ENCODE measurements at places on chromosomes 11 and 22. TPM values are rescaled to one million over a fixed set of nuclear protein-coding genes. Genes with fewer than 3 reads are reported as not detected.

DNA sequence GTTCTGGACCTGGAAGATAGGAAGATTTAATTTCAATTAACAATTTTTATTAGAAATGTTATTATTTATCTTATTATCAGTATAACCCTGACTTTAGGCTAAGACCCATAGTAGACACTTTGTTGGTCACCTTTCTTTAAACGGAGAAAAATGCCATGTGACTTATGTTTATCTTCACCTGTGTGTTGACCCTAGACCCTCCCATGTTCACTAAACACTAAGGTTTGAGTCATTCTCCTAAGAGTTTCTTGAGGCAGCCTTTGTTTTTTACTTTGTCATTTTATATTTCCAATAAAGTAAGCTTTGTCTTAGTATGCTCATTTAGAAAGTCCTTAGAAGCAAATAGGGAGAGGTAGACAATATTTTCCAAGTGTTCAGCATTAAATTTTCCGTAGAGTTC lies 771.7 kb downstream of the METTL15 start:
- H3K4me3 ChIP-seq = no peak overlapping the region
- no peaks in the 10 kb centered on the region for H3K4me1 ChIP-seq
- DNase-seq = no peak

IL17REL gene
- total RNA-seq = not detected

DNA sequence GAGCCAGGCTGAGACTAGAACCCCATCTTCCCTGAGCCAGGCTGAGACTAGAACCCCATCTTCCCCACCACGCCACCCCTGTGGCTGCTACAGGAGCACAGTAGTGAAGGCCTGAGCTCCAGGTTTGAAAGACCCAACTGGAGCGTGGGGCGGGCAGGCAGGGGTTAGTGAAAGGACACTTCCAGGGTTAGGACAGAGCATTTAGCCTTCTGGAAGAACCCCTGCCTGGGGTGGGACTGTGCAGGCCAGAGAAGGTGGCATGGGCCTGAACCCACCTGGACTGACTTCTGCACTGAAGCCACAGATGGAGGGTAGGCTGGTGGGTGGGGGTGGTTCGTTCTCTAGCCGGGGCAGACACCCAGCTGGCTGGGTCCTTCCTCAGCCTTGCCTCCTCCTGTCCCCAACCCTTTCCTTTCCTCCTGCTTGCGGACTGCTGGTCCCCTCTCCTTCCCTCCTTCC lies 24.1 kb downstream of the SUN2 start:
- H3K36me3 ChIP-seq = peaks cover 72% of the 10 kb centered on the region
- DNase-seq = no peak
- H3K4me3 ChIP-seq = no peak overlapping the region

- H3K4me3 ChIP-seq = no peak overlapping the region
- no peaks in the 10 kb centered on the region for H3K4me1 ChIP-seq
- H3K36me3 ChIP-seq = no peaks in the 10 kb centered on the region
- H3K27me3 ChIP-seq = no peaks in the 10 kb centered on the region
- H3K27ac ChIP-seq = no peak overlapping the region
- DNase-seq = no peak
Observed at GRCh38 chr11:130078080-130078479, 8.4 kb downstream of the APLP2 start.

MAJIN gene
- not detected for total RNA-seq

- DNase-seq = no peak
- H3K36me3 ChIP-seq = no peaks in the 10 kb centered on the region
- H3K4me1 ChIP-seq = no peaks in the 10 kb centered on the region
- peak overlapping the region; percentile 74 for H3K27ac ChIP-seq
Observed at GRCh38 chr11:8870411-8871170, 40.4 kb upstream of the AKIP1 start.

- DNase-seq = no peak
- H3K36me3 ChIP-seq = no peaks in the 10 kb centered on the region
- H3K4me3 ChIP-seq = no peak overlapping the region
- H3K27ac ChIP-seq = no peak overlapping the region
- no peaks in the 10 kb centered on the region for H3K4me1 ChIP-seq
Observed at GRCh38 chr11:67024410-67024809, 1.5 kb downstream of the SYT12 start.

GRCh38 chr11:133945087-133945974 lies 11.4 kb downstream of the IGSF9B start:
- H3K27ac ChIP-seq = peak overlapping the region; percentile 85
- peak; percentile 85 for DNase-seq
- no peaks in the 10 kb centered on the region for H3K4me1 ChIP-seq
- H3K4me3 ChIP-seq = no peak overlapping the region
- H3K36me3 ChIP-seq = peaks cover 18% of the 10 kb centered on the region

GRCh38 chr11:130642994-130643393 lies 194.5 kb downstream of the ADAMTS15 start:
- H3K4me3 ChIP-seq = no peak overlapping the region
- H3K27ac ChIP-seq = no peak overlapping the region
- H3K36me3 ChIP-seq = no peaks in the 10 kb centered on the region
- H3K27me3 ChIP-seq = no peaks in the 10 kb centered on the region

GRCh38 chr22:20803696-20804324 lies 29.9 kb downstream of the SERPIND1 start:
- no peak overlapping the region for H3K4me3 ChIP-seq
- H3K4me1 ChIP-seq = no peaks in the 10 kb centered on the region
- DNase-seq = no peak
- no peaks in the 10 kb centered on the region for H3K27me3 ChIP-seq
- H3K36me3 ChIP-seq = peaks cover 95% of the 10 kb centered on the region
- no peak overlapping the region for H3K27ac ChIP-seq

HBG1 gene
- total RNA-seq = not detected

DNA sequence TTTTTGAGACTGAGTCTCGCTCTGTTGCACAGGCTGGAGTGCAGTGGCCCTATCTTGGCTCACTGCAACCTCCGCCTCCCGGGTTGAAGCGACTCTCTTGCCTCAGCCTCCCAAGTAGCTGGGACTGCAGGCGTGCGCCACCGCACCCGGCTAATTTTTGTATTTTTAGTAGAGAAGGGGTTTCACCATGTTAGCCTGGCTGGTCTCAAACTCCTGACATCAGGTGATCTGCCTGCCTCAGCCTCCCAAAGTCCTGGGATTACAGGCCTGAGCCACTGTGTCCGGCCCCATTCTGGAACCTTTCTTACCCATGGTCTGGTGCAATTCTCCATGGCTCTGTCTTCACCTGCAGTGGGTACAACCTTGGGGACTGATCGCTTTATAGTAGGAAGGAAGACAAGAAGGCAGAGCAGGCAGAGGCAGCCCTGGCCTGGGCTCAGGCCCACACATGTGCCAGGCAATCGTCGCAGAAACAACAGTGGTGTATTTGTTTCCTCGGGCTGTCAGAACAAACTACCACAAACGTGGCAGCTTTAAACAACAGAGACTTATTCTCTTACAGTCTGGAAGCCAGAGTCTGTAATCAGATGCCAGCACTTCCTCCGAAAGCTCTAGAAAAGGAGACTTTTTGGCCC lies 4.0 kb upstream of the PTGDR2 start:
- DNase-seq = no peak
- no peaks in the 10 kb centered on the region for H3K36me3 ChIP-seq
- no peak overlapping the region for H3K4me3 ChIP-seq
- H3K4me1 ChIP-seq = no peaks in the 10 kb centered on the region
- no peaks in the 10 kb centered on the region for H3K27me3 ChIP-seq

GRCh38 chr22:39894554-39895092 lies 1.1 kb upstream of the ENTHD1 start:
- H3K36me3 ChIP-seq = no peaks in the 10 kb centered on the region
- no peak overlapping the region for H3K4me3 ChIP-seq
- H3K27ac ChIP-seq = no peak overlapping the region
- DNase-seq = no peak

DNA sequence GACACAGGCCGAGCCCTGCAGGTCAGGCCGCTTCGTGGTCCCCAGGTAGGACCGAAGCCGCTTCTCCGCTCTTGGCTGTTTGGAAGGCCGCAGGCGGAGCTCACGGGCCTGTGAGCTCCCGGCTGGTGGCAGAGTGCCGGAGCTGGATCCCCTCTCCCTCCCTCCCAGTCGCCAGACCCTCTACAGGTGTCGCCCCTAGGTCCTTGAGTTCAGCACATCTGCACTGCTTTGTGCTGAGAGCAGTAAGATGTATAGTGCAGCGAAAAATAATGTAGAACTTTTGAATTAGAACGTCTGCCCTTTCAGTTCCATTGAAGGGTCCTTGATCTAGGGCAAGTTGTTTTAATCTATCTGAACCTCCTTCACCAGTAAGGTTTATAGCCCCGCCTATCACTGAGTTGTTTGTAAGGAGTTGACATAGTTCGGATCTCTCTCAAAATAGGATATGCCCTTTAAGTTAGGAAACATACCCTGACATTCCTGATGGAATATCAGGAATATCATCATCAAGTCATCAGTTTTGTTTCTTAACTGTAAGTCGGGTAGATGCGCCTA lies 419 bp downstream of the ANKRD49 start:
- no peak for DNase-seq
- H3K27me3 ChIP-seq = no peaks in the 10 kb centered on the region
- H3K27ac ChIP-seq = peak overlapping the region; percentile 81
- peaks cover 30% of the 10 kb centered on the region for H3K36me3 ChIP-seq
- peak overlapping the region; percentile 77 for H3K4me3 ChIP-seq
- H3K4me1 ChIP-seq = peaks cover 17% of the 10 kb centered on the region

GNG3 gene
- total RNA-seq = not detected

MOGAT2 gene
- total RNA-seq = not detected

DNA sequence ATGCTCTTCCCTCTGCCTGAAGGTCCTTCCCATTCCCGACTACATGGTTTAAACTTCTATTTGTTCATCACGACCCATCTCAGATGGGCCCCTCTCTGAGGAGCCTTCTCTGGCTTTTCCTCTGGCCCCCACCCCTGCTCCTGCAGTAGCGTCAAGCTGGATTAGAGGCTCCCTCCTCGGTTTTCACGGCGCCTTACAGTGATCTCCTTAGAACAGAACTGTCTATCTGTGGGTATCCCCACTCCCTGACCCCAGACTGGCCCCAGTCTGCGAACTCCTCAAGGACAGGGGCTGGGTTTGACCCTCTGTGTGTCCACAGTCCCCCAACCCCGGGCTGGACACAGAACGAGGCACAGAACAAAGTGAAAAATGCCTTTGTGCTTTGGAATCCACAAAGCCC lies 2.8 kb downstream of the PLEKHB1 start:
- no peak overlapping the region for H3K4me3 ChIP-seq
- no peaks in the 10 kb centered on the region for H3K36me3 ChIP-seq
- no peaks in the 10 kb centered on the region for H3K4me1 ChIP-seq
- H3K27ac ChIP-seq = no peak overlapping the region

DNA sequence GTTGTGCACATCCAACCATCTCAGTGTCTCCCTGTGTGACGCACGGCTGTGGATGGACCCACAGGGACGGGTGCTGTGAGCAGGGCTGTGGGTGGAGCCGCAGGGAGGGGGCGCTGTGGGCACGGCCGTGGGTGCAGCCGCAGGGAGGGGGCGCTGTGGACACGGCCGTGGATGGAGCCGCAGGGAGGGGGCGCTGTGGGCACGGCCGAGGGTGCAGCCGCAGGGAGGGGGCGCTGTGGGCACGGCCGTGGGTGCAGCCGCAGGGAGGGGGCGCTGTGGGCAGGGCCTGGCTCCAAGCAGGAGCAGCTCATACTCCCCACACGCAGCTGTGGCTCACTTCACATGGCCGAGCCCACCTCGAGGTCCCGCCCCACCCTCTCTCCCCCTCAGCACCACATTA lies 6.0 kb upstream of the MAPK11 start:
- peaks cover 61% of the 10 kb centered on the region for H3K36me3 ChIP-seq
- DNase-seq = no peak
- no peak overlapping the region for H3K4me3 ChIP-seq
- no peaks in the 10 kb centered on the region for H3K4me1 ChIP-seq
- H3K27ac ChIP-seq = peak overlapping the region; percentile 43
- no peaks in the 10 kb centered on the region for H3K27me3 ChIP-seq

DNA sequence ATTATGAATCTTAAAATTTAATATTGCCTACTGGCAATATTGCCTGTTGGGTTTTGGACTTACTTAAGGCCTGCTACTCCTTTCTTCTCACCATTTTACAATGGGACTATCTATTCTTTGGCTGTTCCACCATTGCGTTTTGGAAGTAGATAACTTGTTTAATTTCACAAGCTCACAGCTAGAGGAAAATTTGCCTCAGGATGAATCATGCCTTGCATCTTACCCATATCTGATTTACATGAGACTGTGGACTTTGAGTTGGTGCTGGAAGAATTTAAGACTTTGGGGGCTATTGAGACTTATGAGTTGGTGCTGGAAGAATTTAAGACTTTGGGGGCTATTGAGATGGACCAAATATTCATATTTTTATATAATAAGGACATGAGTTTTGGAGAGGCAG lies 662.6 kb downstream of the METTL15 start:
- no peak overlapping the region for H3K27ac ChIP-seq
- no peak for DNase-seq

DNA sequence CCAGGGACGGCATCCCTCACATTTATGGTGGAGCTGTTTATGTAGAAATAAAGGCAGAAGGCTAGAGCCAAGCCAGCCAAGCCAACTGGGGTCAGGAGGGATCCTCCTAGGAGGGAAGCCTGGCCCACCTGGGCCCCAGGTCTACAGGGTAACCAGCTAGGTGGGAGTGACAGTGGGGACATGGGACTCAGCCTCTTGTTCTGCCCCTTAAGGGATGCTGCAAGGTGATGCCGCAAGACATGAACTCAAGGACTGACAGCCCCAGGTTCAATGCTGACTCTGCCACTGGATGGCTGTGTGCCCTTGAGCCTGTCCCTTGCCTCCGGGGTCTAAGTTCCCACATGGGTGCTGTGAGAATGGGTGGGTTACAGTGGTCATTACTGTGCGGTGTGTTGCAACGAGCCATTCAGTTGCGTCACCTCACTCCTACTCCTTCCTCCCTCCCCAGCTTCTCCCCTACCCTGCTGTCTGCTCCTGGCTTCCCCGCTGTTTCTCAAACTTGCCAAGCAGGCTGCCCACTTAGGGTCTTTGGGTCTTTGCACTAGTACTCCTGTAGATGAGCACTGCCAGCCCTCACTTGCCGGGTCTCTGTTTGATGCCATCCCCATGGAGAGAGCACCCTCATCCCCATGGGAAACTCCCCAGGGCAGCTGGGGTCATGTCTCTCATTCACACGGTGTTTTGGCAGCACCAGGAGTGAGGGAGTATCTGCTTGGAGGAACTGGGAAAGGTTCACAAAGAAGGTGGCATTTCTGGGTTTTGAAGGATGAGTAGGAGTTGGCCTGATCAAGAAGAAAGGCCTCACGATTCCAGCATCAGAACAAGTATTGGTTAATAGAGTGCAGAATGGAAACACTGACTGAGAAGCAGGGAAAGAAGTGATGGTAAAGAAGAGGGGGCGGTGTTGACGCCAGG lies 43.0 kb upstream of the RTL6 start:
- H3K27ac ChIP-seq = no peak overlapping the region
- no peaks in the 10 kb centered on the region for H3K27me3 ChIP-seq
- no peaks in the 10 kb centered on the region for H3K36me3 ChIP-seq

ACR gene
- not detected for total RNA-seq

DNA sequence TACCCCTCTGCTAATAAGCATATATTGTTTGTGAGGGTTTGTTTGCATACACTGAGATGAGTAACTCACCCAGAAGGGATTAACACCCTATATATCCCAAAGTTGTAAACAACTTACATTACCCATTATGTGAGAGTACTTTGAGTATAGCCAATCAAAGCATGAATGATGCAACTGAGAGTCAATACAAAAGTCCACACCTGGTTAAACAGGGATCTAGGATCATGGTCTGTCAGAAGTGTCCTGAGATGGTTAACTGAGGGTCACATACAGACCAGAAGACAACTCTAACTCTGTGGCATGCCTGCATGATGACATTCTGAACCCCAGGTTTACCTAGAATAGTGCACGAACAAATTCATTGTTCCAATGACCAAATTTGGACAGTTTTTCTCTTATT lies 17.4 kb upstream of the OR10A5 start:
- no peaks in the 10 kb centered on the region for H3K27me3 ChIP-seq
- H3K4me3 ChIP-seq = no peak overlapping the region
- H3K36me3 ChIP-seq = no peaks in the 10 kb centered on the region
- no peak overlapping the region for H3K27ac ChIP-seq
- DNase-seq = no peak

SOX10 gene
- total RNA-seq = 7.0 TPM

GRCh38 chr22:45208993-45209838 lies 31.5 kb downstream of the KIAA0930 start:
- H3K4me3 ChIP-seq = no peak overlapping the region
- H3K4me1 ChIP-seq = no peaks in the 10 kb centered on the region

All from right atrium auricular region (tissue), 2 donors.